CD4-positive, alpha-beta T cell treated with Interleukin-4 for 4 hours (primary cell): ENCODE measurements at places on chromosomes 13 and 19.

DNA sequence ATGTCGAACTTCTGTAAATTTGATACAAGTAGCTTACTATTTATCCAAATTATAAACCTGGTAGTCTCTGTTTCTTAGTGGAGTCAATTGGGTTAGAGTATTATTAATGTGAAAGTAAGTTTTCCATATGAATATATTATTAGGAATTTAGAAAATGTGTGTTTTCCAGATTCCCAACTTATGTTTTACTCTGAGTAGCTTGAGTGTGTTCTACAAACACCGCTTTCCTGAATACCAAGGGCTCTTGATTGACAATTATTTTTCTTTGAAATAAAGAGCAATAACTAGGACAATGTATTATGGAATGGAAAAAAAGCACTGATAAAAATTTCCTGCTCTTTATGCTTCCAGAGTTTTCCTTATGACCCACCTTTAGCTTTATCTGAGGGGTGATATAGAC is 233.6 kb downstream of the POSTN start:
- DNase-seq = no peak

DNA sequence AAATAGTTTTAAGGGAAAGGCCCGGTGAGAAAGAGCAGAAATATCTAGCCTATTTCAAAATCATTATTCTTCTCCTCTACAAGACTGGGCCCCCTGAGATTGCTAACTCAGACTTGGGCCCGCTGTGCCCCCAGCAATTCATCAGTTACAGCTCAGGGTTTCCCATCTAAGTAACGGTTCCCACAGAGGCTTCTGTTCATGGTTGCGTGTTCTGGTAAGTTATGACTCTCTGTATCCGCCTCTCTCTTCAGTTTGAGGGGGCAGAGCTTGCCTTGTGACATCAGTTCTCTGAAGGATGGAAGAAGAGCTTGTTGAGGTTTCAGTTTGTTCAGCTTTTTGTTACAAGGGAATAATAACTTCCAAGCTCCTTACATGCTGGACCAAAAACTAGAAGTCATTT is 11.6 kb downstream of the ZNF57 start:
- DNase-seq = no peak

DNA sequence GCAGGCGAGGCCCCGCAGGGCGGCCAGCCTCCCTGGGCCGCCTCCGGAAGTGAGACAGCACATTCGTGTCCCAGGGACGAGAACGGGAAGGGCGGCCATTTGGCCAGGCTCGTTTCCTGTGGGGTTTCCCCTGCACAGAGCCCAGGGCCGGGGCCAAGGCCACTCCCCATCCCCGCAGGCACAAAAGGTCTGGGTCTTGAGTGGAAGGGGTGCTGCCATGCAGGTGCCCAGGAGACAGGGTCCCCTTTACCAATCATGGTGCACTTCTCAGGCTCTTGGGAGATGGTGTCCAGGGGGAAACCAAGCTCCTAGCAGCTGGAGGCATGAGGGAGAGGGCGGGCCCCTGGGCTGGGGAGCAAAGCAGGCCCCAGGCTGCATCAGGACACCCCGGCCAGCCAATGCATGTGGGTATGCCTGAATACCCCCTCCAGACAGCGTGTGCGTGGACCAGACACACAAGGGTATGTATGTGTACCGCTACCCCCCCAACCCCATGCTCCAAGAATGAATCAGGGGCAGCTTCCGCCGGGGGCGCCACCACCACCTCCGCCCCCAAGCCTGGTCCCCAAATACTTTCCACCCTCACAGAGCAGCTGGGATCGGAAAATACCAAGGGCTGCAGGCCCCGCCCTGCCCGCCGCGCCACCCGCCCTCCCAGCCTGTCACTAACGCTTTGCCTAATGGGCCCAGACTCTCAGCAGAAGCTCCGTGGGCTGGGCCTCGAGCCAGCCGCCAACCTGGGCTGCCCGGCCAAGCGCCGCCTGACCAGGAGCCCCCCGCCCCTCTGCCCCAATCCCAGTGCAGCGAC is 37.6 kb upstream of the NANOS3 start:
- peak; percentile 80 for DNase-seq

- DNase-seq = no peak
Measured at GRCh38 chr13:89267734-89268133, 1596.6 kb downstream of the SLITRK5 start.

DNA sequence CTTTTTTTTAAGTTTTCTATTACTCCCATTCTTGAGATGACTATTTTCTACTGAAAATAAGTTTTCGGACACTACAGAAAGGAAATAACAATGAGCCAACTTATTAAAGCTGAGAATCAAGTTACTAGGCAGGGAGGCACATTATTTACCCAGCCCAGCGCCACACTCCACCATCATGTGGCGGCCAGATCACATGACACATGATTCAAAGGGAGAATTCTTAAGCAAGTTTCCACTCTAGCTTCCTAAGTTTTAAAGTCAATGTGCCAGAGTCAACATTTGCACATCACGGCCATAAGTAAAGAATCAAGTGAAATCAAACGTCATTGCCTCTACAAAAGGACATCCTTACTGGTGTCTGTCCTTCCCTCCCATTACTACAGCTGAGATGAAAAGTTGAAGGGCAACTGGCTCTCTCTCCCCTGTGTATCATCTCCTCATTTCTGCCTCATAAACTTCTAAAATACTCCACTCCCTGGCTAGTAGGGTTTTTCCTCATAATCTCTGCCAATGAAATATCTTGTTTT is 81.7 kb downstream of the KLF12 start:
- no peak for DNase-seq
